AG20443 (cell line): ENCODE measurements at places on chromosomes 1 and 21.

DNA sequence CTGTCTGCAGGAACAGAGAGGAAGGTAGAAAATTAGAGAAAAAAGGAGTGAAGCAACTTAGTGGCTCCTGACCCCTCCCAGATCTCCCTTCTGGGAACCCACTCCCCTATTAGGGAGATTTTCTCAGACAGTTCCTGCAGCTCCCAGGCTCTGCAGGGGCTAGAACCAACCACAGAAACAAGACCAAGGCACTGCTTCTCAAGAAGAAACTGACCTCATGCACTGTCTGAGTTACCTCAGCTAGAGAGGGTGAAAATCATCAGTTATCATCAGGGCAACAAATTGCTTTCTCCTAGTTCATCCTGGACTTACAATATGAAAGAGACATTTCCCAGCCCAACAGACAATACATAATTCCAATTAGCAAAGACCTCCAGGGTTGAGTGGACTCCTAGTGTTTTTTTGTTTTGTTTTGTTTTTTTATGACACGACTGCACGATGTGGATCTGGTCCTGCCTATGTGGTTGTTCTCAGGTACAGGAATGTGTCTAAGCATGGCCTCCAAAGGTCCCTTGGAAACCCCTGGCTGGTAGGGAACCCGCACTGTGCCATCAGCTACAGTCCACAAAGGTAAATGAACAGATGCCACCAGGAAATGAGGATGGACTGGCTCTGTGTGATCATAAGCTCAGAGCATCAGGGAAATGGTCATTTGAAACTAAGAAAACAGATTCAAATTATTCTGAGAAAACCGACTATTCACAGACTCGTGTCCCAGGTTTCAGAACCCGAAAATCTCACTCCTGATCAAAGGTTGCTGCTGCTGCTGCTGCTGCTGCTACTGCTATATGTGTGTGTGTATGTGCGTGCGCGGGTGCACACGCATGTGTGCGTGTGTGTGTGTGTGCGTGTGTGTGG, 65.3 kb downstream of the LAMC2 start:
- no peak for DNase-seq

DNA sequence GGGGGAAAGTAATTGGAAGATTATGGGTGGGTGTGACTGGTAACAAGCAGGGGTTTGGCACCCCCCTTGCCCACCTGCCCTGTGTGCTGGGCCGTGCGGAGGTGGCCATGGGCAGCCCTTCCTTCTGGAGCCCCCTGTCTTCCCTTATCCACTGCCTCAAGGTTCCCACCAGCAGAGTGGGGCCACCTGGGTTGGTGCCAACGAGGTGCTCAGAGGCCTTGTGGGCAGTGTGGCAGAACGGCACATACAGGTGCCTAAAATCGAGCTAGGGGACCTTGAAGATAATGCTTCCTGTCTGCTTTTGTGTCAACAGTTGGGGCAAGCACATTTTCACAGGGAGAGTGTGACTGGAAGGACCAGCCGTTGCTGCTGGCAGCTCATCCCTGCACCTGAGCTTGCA, 161.8 kb downstream of the PCBP3 start:
- no peak for DNase-seq

- no peak for DNase-seq
Measured at GRCh38 chr1:61370913-61371279, 288.5 kb downstream of the NFIA start.

DNA sequence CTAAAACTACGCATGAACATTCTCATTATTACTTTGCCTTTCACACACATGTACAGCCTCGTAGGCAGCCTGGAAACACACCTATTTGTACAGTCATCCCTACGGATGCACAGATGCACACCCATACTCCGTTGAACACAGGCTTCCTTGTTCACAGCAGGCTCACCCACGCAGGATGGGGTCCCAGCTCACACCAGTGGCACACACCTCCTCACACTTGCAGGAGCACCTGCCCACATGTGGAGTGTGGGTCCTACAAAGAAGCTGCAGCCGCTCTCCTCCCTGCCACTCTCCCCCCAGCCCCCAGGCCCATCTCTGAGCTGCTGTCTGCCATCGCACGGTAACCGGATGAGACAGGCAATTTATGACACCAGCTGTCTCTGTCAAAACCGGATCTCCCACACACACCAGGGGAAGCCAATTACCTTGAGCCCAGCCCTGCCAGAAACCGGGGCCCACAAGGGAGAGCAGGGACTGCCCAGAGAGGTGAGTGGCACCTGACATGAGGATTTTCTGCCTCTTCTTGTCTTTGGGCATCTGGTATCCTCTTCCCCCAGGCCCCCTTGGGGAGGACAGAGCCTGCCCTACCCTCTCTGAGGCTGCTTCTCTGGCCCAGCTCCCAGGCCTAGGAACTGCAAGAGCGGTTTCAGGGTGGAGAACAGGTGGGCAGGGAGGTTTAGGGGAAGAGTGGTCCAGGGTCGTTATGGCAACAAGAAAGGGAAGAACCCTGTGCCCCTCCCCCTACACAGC, 175.4 kb downstream of the IGSF21 start:
- DNase-seq, result no peak

DNA sequence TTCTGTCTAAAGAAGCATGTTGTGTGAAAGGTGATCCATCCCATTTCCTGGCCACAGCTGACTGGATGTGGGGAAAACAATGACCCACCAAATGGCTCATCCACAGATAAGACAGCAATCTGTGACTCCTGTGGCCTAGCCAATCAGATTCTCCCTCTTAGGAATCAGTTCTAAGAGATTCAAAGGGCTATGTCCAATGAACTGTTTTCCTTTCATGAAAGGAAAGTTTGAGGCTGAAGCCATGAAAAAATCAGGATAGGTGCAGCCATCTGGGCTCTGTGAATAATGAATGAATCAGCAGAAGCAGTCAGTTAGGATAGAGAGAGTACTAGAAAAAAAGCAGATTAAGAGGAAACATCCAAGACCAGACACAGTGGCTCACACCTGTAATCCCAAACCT, 164.7 kb downstream of the NRIP1 start:
- DNase-seq, result peak; percentile 20

DNA sequence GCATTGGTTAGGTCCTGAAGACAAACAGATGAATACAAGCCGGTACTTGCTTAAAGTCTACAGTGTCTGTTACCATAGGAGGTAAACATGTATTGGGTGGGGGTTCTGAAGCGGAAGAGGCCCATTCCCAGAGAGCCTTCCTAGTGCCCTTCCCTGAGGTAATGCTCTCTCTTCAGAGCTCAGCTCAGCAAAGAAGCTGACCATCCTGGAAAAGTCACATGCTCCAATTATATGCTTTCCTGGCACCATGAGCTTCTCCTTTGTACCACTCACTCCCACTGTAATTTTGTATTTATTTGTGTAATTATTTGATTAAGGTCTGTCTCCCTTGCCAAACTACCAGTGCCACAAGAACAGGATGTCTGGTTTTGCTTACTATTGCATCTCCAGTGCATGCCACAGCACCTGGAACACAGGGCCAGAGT, 42.0 kb downstream of the RAB3B start:
- no peak for DNase-seq

DNA sequence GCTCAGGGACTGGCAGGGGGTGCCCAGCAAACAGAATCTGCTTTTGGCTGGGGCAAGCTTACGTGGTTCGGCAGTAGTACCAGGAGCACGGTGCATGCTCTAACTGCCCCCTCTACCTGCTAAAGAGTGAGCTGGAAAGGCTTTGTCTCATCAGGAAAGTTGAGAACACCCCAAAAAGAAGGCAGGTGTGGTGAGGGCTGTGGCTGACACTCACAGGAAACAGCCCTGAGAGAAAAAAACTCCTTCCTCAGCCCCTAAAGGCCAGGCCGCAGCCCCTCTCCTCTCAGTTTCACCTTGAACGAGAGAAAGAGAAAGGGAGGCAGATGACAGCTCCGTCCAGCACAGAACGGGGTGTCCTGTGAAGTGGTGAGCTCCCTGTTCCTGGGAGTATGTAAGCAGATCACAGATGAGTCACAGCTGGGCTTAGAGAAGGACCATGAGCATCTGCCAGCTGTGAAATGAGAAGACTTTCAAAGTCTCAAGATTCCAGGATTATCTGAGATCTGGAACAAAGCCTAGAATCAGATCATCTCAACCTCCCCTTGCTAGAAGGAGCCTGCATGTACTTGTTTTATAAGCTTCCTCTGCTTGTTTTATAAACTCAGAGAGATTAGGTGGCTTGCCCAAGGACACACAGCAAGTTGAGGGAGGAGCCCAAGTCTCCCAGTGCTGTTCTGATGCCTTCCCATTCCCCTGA, 13.4 kb downstream of the LAPTM5 start:
- no peak for DNase-seq

- no peak for DNase-seq
Measured at GRCh38 chr21:15676935-15677334, 52.8 kb upstream of the USP25 start.

GRCh38 chr1:32249831-32250525, 1.1 kb upstream of the LCK start:
- DNase-seq, result no peak

DNA sequence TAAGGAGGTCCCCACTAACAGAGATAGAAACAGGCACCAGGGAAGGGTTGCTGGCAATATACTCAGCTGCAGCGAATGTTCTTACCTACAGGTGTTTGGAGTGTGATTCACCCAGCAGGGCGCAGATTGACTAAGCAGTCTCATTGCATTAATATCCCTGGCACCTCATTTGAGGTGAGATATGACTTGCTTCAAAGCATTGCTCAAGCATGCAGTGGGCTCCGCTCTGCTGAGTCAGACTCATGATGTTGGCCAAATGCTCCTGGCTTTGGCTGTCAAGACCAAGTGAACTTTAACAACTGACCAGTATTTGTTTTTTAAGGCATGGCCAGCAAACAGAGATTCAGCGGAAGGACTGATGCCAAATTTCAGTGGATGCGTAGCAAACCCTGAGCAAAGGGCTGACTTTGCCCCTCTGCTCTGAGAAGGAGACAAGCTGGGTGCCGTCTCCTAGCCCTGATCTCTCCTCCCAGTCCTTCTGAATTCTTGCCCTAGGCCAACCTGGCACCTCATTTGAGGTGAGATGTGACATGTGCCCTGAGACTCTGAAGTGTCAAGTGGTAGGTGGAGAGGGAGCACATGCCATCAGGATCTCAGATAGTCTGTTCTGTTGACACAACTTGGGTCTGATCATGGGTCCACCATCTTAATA, 187.1 kb upstream of the COA6 start:
- DNase-seq, result no peak

DNA sequence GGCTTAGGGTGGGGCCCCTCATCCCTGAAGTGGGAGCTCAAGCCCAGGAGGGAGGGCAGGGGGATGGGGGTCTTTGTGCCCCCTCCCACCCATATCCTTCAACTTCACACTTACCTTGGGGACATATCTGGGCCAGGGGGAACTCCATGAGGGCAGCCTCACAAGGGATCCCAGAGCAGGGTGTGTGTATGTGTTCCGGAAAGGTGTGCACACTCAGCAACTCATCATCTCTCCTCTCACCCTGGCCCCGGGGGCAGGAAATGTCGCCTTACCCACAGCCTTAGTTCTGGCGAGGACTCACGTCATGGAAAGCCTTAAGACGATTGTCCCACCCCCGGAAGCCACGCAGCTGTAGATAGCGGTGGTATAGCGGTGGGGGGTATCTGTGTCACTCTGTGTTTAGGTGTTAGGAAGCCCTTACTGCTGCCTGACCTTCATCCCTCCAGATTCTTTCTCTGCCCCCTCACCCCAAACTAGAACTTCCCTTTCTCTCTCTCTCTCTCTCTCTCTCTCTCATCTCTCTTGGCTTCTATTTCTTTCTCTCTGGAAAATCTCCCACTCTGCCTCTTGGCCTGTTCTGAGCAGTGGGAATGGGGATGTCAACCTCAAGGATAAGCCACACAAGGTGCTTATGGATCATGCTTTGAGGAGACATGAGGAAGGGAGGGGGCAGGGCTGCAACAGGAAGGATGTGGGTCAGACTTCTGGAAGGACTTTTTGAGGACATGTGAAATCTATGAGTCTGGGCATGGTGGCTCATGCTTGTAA, at the start of gene SH2D2A:
TSS of gene SH2D2A (minus strand) at position 288 of the 768 bp plus-strand sequence. CDS start at position 148, 140 bp downstream.
- DNase-seq, result peak; percentile 27

- DNase-seq, result no peak
Measured at GRCh38 chr21:33425825-33426224, 22.6 kb downstream of the IFNGR2 start.

GRCh38 chr1:160522622-160523345, at the start of gene SLAMF6:
Gene SLAMF6 (minus strand): TSS chr1:160523255. CDS start chr1:160523192, 63 bp downstream.
- no peak for DNase-seq

GRCh38 chr1:202023001-202023433, 12.6 kb downstream of the ELF3 start:
- peak; percentile 6 for DNase-seq

GRCh38 chr1:203454986-203455471, 20.6 kb upstream of the PRELP start:
- no peak for DNase-seq

GRCh38 chr1:70671006-70671405, 259.9 kb downstream of the CTH start:
- DNase-seq, result no peak

- DNase-seq, result no peak
Measured at GRCh38 chr1:216919060-216919970, 196.1 kb upstream of the ESRRG start.

DNA sequence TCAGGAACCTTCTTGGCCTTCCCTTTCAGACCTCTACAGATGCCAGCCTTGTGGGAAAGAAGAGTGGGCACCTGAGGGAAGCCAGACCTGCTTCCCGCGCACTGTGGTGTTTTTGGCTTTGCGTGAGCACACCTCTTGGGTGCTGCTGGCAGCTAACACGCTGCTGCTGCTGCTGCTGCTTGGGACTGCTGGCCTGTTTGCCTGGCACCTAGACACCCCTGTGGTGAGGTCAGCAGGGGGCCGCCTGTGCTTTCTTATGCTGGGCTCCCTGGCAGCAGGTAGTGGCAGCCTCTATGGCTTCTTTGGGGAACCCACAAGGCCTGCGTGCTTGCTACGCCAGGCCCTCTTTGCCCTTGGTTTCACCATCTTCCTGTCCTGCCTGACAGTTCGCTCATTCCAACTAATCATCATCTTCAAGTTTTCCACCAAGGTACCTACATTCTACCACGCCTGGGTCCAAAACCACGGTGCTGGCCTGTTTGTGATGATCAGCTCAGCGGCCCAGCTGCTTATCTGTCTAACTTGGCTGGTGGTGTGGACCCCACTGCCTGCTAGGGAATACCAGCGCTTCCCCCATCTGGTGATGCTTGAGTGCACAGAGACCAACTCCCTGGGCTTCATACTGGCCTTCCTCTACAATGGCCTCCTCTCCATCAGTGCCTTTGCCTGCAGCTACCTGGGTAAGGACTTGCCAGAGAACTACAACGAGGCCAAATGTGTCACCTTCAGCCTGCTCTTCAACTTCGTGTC, 995 bp upstream of the ZBTB48 start:
- DNase-seq, result no peak

DNA sequence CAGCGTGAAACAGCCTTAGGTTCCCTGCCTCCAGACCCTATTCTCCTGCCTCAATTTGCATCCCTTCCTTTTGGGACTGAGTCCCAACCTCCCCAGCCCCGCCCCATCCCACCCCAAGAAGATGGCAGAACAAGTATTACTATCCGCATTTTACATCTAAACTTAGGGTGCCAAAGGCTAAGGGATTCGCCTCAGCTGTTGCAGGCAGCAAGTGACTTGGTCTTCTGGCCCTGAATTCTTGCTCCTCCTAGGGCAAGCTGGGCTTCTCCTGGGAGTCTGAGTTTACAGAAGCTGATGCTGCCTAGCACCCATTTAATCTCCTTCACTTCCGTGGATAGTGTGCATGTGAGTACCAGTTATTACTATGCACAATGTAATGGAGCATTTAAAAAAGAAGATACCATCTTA, 161.3 kb upstream of the NR5A2 start:
- no peak for DNase-seq

- DNase-seq, result peak; percentile 81
Measured at GRCh38 chr1:168603501-168604110, 27.2 kb downstream of the XCL1 start.

- no peak for DNase-seq
Measured at GRCh38 chr1:211358685-211359084, 32.1 kb downstream of the TRAF5 start.

- peak; percentile 56 for DNase-seq
Measured at GRCh38 chr1:226723657-226724532, 15.2 kb downstream of the ITPKB start.
